Activated T-cell treated with anti-CD3 and anti-CD28 coated beads, Interleukin-2, amount 50 U/mL, for 72 hours (primary cell): ENCODE measurements at places on chromosomes 1 and 21. TPM values are rescaled to one million over a fixed set of nuclear protein-coding genes. Genes with fewer than 3 reads are reported as not detected.

The RCSD1 gene
- total RNA-seq, result 69.5 TPM

The LCE1D gene
- total RNA-seq, result not detected

The A3GALT2 gene
- not detected for total RNA-seq

The CHD1L gene
- total RNA-seq, result 53.8 TPM

The IFT25 gene
- 59.6 TPM for total RNA-seq

The MTARC2 gene
- not detected for total RNA-seq
